ENCODE measurements at places on chromosomes 3 and 15.
A peak's percentile ranks its signal among the peaks of the same experiment; 100 is the strongest.

GRCh38 chr3:155727836-155728235, 17.0 kb downstream of the PLCH1 start:
- no peaks in the 10 kb centered on the region for H3K36me3 ChIP-seq
- H3K4me1 ChIP-seq, result no peaks in the 10 kb centered on the region
- DNase-seq, result no peak
- no peak overlapping the region for H3K27ac ChIP-seq
- H3K4me3 ChIP-seq, result no peak overlapping the region
- no peaks in the 10 kb centered on the region for H3K27me3 ChIP-seq

DNA sequence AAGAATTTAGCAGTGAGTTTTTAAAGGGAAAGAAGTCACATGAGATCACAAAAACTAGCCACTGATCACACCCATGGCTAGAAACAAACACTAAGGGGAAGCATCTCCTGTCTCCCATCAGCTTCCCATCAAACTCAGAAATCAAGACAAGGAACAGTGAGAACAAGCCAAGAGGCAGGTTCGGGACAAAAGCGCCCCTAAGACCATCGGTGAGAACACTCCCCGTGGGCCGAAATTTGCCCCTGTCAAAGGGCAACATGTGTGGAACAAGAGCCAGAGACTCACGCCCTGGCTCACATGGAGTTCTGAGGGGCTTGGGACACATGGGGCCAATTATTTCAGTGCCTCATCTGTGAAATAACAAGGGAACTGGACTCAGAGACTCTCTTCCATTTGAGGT, 49.1 kb downstream of the LRIG1 start:
- no peaks in the 10 kb centered on the region for H3K36me3 ChIP-seq
- DNase-seq, result no peak
- H3K4me3 ChIP-seq, result no peak overlapping the region
- no peak overlapping the region for H3K27ac ChIP-seq

DNA sequence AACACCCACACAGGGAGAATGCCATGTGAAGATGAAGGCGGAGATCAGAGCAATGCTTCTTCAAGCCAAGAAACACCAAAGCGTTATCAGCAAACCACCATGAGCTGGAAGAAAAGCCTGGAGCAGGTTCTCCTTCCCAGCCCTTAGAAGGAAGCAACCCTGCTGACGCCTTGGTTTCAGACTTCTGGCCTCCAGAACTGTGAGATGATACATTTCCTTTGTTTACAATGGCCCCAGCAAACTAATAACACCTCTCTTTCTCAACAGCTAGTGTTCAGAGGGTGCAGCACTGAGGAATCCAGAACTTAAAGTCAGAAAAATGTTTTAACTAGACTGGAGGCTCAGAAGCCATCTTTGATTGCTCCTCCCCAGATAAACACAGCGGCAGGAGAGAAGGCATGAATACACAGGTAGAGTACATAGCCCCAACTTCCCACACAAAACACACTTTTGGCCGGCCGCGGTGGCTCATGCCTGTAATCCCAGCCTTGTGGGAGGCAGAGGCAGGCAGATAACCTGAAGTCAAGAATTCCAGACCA, 132.4 kb upstream of the LPP start:
- no peak overlapping the region for H3K4me3 ChIP-seq
- H3K4me1 ChIP-seq, result peaks cover 4% of the 10 kb centered on the region
- no peak for DNase-seq
- no peak overlapping the region for H3K27ac ChIP-seq
- no peaks in the 10 kb centered on the region for H3K27me3 ChIP-seq

DNA sequence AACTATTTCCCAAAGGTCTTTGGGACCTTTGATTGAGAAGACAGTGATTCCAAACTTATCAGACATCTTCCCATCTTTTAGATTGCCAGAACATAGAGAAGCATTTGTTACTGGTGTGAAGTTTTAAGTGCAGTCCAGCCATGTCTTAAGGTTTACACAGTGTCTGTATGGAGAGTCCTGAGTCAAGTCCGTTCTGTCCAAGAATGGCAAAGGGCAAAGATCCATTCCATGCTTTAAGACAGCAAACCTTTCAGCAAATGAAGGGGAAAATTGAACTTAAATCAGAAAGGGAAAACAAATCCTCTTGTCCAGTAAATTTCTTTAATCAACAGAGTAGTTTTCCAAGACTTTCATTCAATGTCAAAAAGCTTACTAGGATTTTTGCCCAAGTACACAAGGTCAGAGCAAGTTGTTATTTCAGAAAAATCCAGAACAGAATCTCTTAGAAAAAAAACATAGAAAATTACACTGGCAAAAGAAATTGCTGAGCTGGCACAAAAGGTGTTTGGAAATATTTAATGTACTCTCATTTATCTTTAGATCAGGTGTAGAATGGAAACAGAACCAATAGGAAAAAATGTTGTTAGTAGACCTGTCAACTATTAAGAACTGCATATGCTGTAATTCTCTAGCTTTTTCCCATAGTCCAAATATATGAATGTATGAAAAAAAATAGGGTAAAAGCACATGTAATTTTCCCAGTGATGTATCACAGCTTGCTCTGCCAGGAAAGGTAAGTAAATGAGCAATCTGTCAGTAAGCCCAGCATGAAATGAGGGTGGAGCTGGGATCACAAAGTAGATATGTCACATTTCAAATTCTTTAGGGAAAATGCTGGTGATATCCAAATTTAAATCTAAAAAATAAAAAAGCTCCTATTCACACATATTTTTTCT, 1099.9 kb downstream of the TUSC7 start:
- no peaks in the 10 kb centered on the region for H3K27me3 ChIP-seq
- H3K4me1 ChIP-seq, result peaks cover 5% of the 10 kb centered on the region
- no peak overlapping the region for H3K4me3 ChIP-seq
- DNase-seq, result no peak
- no peaks in the 10 kb centered on the region for H3K36me3 ChIP-seq

DNA sequence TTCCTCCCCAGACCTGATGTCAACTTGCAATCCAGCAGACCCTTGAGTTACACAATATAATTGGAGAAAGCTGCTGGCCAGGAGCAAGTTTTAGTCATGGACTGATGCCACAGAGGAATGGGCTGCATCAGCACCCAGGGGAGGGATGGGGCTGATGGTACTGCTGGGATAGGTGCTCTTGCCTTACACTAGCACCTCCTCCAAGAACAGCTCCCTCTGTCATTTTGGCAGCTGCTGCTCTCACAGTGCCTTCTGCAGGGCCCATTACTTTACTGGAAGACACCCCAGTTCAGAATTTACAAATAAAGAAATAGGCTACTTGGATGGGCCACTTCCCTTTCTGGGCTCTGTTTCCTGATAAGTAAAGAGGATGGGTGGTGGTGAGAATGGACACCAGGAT, 85.3 kb upstream of the RORA start:
- no peak overlapping the region for H3K27ac ChIP-seq
- H3K27me3 ChIP-seq, result no peaks in the 10 kb centered on the region
- no peaks in the 10 kb centered on the region for H3K4me1 ChIP-seq
- DNase-seq, result no peak

DNA sequence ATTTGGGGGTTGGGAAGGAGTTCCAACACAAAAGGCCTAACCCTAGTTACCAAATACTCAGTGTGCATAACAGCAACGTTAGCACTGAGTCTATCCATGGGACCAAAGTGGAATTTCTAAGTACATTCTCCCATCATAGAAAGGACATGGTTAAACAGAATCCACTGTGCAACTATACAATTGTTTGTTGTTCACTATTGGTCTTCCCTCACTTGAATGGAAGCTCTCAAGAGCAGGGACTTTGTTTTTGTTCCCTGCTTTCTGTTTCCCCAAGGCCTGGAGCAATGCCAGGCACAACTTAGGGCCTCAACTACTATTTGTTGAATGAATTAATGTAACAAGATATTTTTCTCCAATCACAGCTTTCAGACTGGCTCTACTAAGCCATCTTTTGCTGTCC, 25.6 kb downstream of the COL8A1 start:
- H3K27ac ChIP-seq, result no peak overlapping the region
- no peaks in the 10 kb centered on the region for H3K36me3 ChIP-seq
- no peak for DNase-seq
- no peak overlapping the region for H3K4me3 ChIP-seq
- peaks cover 27% of the 10 kb centered on the region for H3K4me1 ChIP-seq

DNA sequence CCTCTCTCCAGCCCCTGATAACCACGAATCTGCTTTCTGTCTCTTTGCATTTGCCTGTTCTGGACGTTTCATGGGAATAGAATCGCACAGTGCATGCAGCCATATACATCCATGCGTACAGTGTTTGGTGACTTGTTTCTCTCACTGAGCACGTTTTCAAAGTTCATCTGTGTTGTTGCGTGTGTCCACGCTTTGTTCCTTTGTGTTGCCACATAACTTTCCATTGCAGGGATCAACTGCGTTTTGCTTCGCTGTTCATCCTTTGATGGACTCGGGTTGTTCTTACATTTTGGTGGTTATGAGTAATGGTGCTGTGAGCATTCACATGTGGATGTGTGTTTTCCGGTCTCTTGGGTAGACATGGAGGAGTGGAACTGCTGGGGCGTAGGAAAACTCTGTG, 56.4 kb upstream of the TAMM41 start:
- H3K27ac ChIP-seq, result no peak overlapping the region
- H3K36me3 ChIP-seq, result no peaks in the 10 kb centered on the region
- no peaks in the 10 kb centered on the region for H3K4me1 ChIP-seq
- no peak for DNase-seq

GRCh38 chr3:95341314-95341713, 1278.5 kb downstream of the NSUN3 start:
- no peak overlapping the region for H3K27ac ChIP-seq
- H3K4me1 ChIP-seq, result no peaks in the 10 kb centered on the region

- no peaks in the 10 kb centered on the region for H3K27me3 ChIP-seq
- peaks cover 6% of the 10 kb centered on the region for H3K4me1 ChIP-seq
- DNase-seq, result no peak
- H3K27ac ChIP-seq, result no peak overlapping the region
- H3K4me3 ChIP-seq, result no peak overlapping the region
Observed at GRCh38 chr3:61828184-61828874, 267.0 kb downstream of the PTPRG start.

- no peak overlapping the region for H3K27ac ChIP-seq
- peaks cover 1% of the 10 kb centered on the region for H3K27me3 ChIP-seq
- no peaks in the 10 kb centered on the region for H3K36me3 ChIP-seq
Observed at GRCh38 chr3:99625237-99625622, 13.2 kb upstream of the COL8A1 start.

DNA sequence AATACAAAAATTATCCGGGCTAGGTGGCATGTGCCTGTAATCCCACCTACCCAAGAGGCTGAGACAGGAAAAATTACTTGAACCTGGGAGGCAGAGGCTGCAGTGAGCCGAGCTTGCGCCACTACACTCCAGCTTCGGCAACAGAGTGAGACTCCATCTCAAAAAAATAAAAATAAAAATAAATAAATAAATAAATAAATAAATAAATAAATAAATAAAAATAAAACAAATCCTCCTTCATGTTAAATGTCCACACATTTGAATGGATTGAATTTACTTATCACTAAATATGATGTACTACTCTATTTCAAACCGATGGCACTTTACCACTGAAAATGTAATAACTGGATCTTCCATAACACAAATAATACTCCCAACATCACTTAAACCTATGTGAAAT, 36.3 kb downstream of the ZBTB20 start:
- no peaks in the 10 kb centered on the region for H3K4me1 ChIP-seq
- no peaks in the 10 kb centered on the region for H3K36me3 ChIP-seq
- H3K4me3 ChIP-seq, result no peak overlapping the region

GRCh38 chr15:73802431-73803041, 49.4 kb upstream of the INSYN1 start:
- no peak overlapping the region for H3K27ac ChIP-seq
- no peaks in the 10 kb centered on the region for H3K36me3 ChIP-seq
- no peak for DNase-seq

DNA sequence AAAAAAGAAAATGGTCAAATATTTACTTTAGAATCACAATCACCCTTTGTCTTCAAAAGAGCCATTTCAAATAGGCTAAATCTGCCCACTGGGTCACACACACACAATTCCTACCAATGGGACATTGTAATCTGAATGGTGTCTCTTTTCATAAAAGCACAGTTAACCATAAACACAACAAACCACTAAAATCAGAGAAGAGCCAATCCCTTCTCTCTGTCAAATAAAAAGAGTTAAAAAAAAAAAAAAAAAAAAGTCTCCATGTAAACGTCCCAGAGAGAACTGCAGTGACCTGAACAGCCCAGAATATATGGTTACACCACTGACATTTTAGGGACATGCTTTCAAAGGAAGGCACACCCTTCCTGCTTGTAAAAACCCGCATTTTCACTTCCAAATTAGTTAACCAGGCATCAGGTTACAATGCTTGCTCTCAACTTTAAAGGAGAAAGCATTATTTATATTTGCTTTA, 63.7 kb downstream of the PRICKLE2 start:
- H3K27ac ChIP-seq, result no peak overlapping the region
- peaks cover 5% of the 10 kb centered on the region for H3K4me1 ChIP-seq
- peaks cover 9% of the 10 kb centered on the region for H3K27me3 ChIP-seq
- peaks cover 13% of the 10 kb centered on the region for H3K36me3 ChIP-seq

GRCh38 chr15:27398631-27399161, 427.7 kb downstream of the GABRG3 start:
- no peak overlapping the region for H3K27ac ChIP-seq
- peaks cover 1% of the 10 kb centered on the region for H3K27me3 ChIP-seq
- H3K4me3 ChIP-seq, result no peak overlapping the region
- DNase-seq, result no peak
- peaks cover 5% of the 10 kb centered on the region for H3K4me1 ChIP-seq
- no peaks in the 10 kb centered on the region for H3K36me3 ChIP-seq

- no peaks in the 10 kb centered on the region for H3K4me1 ChIP-seq
- DNase-seq, result peak; percentile 82
- peak overlapping the region; percentile 5 for H3K4me3 ChIP-seq
- H3K27me3 ChIP-seq, result peaks cover 6% of the 10 kb centered on the region
- no peak overlapping the region for H3K27ac ChIP-seq
- H3K36me3 ChIP-seq, result peaks cover 31% of the 10 kb centered on the region
Observed at GRCh38 chr15:59138243-59138642, 33.3 kb downstream of the CCNB2 start.

Data from endothelial cell (in vitro differentiated cells).